ENCODE measurements at places on chromosomes 1 and 21.

DNA sequence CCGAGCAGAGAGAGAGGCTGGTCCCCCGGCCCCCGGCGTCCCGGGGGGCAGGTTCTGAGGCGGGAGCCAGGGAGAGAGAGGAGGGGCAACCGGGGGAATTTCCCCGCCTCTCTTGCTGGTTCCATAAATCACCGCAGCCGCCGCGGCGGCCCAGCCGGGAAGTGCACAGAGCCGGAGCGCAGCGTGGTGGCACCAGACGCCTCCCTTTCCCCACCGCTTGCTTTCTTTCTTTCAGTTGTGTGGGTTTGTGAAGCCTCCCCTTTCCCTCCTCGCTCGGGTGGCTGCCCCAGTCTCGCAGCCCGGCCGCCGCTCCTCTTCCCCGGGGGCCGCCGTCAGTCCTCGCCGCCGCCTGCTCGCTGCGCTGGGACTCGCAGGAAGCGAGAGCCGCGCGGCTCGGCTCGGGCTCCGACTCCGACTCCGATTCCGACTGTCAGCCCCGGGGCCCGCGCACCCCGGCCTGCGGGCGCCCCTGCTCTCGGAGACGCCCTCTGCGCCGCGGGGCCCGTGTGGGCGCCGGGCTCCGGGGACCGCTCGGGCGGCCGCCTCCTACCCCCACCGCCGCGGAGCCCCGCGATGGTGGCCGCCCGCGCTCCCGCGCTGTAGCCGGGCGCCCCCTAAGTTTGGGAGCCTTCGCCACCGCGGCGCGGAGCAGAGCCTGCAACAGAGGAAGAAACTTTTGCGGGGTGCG lies at the start of gene CACHD1:
TSS of gene CACHD1 (plus strand) at position 153 of the 688 bp plus-strand sequence. CDS start 616 bp downstream, outside the sequence.
- DNase-seq = no peak

- DNase-seq = no peak
Measured at GRCh38 chr1:46166521-46167462, 8.1 kb upstream of the TSPAN1 start.

GRCh38 chr1:114540821-114541220 lies 29.8 kb upstream of the TRIM33 start:
- no peak for DNase-seq

DNA sequence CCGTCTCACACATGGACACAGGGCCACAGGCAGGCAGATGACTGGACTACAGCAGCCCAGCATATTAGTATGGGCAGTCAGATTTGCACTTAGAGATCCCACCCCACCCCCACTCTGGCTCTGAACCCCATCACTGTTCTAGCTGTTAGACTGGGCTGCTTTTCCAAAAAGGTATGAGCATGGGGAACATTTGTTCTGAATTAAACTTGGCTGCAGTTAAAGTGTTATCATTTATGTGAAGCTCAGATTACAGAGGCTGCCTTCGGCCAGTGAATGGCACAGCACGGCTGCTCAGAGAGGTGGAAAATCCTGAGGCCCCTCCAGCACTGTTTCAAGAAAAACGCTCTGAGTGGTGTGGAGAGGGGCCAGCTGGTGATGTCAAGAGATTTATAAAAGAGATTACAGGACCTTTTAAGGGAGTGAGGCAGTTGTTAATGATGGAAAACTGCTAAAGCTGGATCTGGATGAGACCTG lies 6.9 kb upstream of the NOS1AP start:
- no peak for DNase-seq

GRCh38 chr1:30083800-30084464 lies 639.5 kb downstream of the MATN1 start:
- no peak for DNase-seq

DNA sequence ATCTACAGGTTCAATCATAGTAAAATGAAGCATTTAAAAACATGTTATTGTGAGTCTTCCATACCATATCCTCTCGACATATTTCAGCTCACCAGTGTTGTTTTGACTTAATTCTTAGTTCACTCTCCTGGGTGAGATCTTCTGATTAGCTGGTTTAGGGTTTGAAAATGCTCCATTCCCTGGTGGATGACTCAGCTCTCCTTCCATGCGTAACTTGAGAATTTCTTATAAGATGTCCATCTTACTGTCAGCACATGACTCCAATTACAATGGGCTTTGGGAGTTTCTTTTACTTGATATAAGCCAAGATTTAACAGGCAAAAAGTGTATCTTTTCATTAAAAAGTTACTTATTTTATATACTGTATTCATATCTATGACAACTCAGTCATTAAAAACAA lies 476.5 kb downstream of the BRINP3 start:
- no peak for DNase-seq

DNA sequence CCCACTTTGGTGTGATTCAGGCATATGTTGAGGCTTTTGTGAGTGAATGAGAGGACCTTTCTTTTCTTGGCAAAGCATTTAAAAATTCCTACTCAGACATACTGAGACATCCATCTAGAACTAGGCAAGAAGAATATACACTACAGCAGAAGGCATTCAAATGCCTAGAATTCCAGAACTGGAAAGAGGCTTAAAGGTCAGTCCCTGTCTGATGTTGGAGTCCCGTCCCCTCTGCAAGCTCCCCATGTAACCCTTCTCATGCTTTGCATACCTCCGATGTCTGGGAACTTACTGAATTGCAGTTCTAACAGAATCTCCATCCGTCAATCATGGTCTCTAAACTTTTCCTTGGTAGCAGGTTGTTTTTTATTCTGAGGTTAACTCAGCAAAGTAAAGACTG lies 152.9 kb downstream of the ATP6V1G3 start:
- DNase-seq = no peak
